ENCODE measurements at places on chromosomes 6 and 20.

- peak; percentile 46 for DNase-seq
Measured at GRCh38 chr20:31517373-31517772, 3.1 kb downstream of the HM13 start.

- no peak for DNase-seq
Measured at GRCh38 chr20:8995761-8996160, 73.1 kb upstream of the PLCB4 start.

DNA sequence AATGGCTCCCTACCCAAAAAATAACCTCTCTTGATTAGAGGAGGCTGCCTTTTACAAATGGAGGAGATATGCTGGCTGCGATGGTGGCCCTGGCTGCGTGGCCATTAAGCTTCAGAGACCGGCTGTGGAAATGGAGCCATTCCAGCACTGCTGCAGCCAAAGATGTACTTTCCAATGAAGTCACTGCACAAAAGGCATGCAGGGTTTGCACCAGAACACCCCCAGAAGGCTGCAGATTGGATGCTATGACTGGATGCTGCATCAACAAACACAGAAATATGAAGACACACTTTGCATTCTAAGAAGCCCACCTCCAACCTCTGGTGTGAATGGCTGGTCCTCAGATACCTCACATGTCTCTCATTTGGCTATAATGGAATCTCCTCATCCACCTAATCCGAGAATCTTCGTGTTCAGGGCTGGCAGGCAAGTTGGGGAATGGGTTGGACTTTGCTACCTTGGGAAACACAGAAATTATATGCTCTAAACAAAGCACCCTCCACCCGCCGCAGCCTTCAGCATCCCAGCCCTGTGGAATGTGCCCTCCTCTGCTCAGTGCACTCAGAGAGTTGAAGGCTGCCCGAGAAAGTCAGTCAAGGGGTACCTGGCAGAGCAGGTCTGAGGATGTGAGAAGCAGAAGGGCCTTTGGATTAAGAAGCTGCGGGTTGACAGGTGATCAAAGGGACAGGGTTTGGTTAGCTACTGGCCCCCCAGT, 35.3 kb downstream of the APCDD1L start:
- DNase-seq = no peak

DNA sequence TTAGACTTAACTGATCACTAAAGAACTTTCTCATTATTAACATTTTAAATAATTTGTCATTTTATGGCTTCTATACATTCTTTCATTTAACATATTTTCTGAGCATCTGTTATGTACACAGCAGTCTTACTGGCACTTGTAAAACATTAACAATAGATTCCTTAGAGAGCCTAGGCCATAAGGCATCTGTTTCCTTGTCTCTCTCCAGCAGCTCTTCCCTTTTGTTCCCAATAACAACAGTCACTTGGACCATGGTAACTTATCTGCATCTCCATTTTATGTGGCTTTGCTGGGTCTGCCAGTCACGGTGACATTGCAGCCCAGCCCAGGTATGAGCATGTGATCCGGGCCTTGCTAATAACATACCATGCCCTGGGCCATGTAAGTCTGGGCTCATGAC, 11.7 kb upstream of the TASP1 start:
- DNase-seq = no peak

DNA sequence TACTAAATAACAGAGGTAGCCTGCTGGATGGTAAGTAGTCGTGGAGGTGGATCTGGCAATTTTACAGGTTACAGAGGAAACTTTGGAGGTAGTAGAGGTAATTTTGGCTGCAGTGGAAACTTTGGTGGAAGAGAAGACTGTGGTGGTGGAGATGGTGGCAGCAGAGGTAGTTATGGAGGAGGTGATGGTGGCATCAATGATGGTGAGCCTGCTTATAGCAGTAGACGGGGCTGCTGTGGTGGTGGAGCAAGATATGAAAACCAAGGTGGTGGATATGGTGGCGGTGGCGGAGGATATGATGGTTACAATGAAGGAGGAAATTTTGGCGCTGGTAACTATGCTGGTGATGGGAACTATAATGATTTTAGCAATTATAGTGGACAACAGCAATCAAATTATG, 15.3 kb downstream of the RAB5IF start:
- no peak for DNase-seq

- no peak for DNase-seq
Measured at GRCh38 chr6:159467473-159468041, 225.5 kb downstream of the SOD2 start.

DNA sequence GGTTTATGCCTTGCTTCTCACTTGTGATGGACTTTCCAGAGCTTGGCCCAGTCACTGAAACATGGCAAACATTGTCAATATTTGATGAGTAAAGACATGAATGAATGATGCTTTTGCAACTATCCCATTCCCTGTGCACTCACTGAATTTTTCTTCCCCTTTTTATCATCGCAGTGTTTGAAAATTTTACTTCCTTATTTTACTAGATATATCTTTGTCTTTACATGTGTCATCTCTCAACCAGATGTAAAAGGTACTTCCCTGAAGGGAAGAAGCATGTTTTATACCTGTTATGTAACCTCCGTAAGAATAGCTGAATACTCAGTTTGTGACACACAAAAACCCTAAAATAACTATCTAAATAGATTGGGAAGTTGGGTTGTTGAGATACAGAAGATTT, 544.7 kb upstream of the FLRT3 start:
- no peak for DNase-seq

DNA sequence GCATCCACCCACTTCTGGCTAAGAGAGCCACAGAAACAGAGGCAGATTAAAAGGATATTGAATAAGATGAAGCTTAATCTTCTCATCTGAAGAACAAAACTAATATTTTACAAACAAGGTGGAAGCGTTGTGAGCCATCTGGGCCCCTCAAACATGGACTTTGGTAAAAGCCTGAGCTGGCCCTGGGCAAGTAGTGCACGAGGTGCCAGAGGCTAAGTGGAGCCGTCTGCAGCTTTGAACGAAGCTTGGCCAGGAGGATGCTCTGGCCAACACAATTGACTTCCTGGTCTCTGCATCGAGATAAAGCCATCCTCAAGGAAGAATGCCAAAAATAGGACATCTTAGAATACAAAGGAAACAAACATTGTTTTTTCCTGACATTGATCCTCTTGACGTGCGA, 53.2 kb upstream of the PLEKHG1 start:
- DNase-seq = no peak

- no peak for DNase-seq
Measured at GRCh38 chr6:135331002-135331401, 149.9 kb downstream of the MYB start.

- no peak for DNase-seq
Measured at GRCh38 chr6:85372188-85372914, 77.5 kb upstream of the NT5E start.

GRCh38 chr6:126396131-126396530, 56.2 kb downstream of the CENPW start:
- DNase-seq = no peak

DNA sequence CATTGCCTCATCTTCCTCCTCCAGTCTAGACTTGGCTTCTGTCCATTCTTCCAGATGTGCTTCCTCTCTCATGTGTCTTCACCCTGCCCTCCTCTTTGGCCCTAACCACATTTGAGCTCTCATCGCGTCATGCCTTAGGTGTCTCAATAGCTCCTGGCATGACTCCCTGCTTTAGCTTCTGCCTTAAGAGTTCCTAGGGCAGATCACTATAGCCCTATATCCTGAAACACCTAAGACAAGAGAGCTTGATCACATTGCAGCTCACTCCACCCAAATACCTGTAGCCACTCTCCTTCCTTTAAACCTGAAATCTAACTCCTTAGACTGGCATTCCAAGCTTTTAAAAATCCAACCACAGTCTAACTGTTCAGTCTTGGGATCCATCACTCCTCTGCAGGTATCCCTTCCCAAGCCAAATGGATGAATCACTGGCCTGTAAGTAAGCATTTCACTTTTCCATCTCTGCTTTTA, 69.0 kb upstream of the STXBP5 start:
- peak; percentile 93 for DNase-seq

DNA sequence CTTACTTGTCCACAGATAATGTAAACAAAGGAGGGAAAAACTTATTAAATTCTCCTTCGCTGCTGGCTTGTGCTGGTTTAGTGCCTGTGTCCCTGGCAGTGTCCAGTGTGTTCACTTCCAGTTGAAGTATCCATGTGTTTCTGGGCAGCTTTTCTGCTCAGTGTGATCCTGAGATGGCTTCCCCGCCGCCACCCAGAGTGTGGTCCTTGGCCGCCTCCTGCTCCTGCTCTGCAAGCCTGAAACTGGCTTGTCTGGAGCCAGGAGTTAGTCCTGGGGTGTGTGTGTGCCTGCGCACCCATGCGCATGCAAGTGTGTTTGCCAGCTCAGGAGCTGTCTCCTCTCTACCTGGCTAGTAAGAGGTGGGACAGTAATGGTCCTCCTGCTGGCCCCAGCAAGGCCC, 7.2 kb downstream of the BTBD3 start:
- no peak for DNase-seq

DNA sequence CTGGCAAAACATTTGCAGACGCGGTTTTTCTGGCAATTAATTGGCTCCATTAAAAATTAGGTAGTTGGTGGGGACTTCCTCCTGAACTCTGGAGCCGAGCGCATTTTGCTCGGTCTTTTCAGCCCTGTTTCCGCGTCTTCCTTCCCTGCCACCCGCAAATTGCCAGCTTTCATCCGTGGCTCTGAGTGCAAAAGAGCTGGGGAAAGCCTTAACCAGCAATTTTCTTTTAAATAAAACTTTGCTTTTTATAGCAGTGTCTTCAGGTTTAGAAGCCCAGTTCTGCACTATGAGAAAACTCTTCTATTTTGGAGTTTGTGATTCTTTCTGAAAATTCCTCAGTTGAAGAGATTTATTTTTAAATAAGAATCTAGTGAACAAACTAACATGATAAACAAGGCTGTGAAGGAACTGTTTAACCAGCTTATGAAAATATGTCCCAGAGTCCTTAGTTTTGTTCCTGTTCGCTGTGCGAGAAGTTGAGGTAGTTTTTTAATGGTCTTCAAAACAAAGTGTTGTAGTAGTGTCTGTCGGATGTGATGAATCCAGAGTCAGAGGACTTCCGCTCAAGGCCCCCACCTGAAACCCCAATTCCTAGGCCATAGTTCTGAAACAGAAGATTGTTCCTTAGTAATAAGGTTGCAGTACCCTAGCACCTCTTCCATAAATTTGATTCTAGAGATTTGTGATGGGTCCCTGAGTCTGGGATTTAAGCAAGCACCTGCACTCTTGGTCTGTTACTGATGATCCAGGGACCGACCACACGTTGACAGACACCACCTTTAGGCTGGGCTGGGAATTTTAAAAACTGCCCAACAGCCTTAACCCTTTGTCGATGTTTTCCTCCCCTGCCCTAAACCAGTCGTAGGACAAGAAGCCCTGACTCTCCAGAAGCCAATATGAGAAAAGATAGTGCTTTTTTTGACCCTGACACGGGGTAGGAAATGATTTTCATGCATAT, 950 bp downstream of the KCTD20 start:
- DNase-seq = peak; percentile 10

DNA sequence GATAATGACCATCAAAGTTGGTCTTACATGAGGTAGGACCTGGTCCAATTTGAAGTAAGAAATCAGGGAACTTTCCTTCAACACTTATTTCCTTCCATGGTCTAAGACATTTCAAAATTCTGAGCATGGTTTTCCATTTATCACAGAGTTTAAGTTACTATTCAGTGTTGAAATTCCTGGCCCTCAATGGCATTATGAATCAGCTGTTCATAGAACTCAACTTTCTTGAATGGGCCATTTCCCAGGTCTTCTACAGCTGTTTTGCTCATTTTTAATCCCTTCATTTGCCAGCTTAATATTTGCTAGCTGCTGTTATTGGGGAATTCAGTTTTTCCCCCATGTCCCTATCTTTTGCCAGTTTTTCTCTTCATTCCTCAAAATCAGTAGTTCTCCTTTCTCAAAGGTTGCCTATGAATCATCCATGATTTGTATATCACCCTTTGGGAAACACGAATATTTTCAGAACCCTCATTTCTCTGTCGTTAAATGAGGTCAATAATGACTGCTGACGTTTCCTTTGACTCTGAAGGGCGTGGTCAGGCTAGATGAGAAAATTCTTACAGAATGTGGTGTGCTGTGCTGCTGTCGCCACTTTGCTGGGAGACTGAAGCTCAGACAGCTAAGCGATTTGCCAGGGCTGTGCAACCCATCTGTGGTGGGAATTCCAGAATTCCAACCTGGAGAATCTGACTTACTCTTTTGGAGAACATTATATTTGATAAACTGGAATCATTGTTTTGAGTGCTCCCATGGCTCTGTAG, 216.5 kb upstream of the FLRT3 start:
- no peak for DNase-seq

GRCh38 chr6:67883500-67884366, 751.3 kb upstream of the ADGRB3 start:
- no peak for DNase-seq

- no peak for DNase-seq
Measured at GRCh38 chr6:137104926-137105325, 60.2 kb upstream of the IL20RA start.

DNA sequence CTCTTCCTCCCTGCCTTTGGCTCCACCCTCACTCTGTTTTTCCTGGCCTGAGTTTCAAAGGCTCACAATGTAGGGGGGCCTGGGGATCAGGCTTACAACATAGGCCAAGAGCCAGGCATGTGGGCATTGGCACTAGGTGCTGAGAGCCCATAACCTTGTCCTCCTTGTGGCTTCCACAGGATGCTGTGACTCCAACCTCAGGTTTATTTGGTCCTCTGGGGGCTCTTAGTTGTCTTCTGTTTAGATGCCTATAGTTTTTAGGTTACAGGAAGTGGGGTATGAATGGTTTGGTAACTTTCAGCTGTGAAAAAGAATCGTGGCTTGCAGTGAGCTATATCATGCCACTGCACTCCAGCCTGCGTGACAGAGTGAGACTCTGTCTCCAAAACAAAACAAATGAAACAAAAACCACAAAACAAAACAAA, 25.6 kb downstream of the MMP24 start:
- DNase-seq = no peak

DNA sequence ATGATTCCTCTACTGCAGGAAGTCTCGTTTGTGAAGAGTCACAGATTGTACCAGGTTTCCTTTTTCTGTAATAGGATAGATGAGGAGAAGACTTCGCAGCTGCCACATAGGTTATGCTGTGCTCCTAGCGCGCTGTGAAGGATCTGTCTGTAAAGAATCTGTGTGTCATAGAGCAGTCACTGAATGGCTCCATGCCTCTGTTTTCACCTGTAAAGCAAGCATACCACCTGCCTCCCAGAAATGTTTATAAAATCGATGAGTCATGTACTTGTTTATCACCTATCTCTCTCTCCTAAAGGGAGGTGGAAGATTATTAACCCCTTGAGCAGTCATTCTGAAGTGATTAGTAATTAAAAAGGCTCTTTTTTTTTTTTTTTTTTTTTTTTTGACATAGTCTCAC, 86.6 kb downstream of the TFAP2B start:
- DNase-seq = no peak

DNA sequence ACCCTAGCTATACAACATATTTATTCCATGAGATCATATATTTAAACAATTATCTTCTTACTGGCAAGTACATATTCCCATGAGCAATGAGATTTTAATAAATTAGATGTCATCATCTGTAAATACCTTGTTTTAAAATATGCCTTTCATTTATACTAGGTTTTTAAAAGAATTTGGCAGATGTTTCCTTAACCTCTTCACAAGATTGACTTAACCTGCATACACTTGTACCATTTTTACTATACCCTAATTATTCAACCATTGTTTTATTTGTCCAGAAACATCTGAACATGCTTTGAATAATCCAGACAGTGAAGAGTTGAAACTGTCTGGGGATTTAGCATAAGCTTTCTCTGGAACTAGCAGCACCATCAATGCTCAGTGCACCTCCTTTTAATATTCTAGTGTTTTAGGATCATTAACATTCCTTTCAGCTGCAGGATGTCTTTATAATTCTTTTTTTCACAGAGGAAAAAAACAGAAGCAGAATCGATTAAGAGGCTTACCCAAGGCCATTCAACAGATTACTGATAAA, 188.0 kb upstream of the TENT5A start:
- no peak for DNase-seq
